Effector memory CD8-positive, alpha-beta T cell (primary cell): ENCODE measurements at places on chromosomes 1 and 21.
A peak's percentile ranks its signal among the peaks of the same experiment; 100 is the strongest.

DNA sequence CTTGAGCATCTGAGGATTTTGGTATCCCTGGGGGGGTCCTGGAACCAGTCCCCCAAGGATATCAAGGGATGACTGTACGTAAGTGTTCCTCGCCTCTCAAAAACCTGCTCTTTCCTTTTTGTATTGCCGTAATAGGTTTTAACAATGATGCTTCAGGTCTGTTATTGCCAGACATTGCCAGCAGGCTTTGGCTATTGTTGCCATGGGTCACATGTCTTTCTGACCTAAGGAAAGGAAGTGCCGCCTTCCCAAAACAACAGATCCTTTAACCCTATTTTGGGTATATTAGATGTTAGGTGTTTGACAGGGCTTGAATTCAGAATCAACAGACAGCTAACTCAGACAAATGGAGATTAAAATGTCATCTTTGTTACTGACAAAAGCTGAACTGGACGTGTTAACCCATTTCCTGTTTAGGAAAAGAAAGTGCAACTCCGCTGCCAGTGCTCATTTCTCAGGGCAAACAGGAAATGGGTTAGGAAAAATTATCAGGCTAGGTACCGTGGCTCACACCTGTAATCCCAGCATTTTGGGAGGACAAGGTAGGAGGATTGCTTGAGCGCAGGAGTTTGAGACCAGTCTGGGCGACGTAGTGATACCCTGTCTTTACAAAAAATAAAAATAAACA lies 12.4 kb upstream of the PRPF38B start:
- no peak for DNase-seq

DNA sequence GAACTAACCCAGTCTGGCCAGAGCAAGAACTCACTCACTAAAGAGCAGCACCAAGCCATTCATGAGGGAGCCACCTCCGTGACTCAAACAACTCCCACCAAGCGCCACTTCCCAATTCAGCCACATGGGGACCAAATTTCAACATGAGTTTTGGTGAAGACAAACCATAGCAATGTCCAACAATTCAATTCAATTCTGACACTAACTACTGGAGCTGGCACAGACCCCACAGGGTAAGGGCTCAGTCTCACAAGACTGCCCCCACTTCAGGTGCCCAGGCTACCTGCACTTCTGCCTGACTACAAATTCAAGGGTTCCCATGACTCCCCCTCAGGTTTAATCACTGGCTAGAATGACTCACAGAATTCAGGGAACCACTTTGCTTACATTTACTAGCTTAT lies 48.8 kb upstream of the RAP1A start:
- peak; percentile 58 for DNase-seq

DNA sequence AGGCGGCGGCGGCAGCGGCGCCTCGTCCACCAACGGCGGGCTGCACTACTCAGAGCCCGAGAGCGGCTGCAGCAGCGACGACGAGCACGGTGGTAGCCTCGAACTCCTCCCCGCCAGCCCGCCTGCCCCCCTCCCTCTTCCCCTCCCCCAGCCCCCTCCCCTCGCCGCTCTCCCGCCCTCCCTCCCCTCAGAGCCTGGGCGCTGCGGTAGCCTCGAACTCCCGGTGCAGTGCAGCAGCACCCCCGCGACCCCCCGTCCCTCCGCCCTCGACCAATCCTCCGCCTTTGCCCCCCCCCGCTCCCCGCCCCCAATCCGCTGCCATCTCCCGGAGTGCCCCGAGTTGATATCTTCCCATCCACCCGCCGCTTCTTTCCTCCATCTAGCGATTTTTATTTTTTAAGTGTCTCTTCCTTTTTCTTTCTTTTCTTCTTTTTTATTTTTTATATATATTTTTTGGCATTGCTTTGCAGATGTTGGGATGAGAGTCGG lies 516 bp downstream of the RCOR3 start:
- no peak for DNase-seq

GRCh38 chr1:39752703-39753102 lies 14.0 kb downstream of the PPIE start:
- DNase-seq: no peak

GRCh38 chr1:202967684-202968281 lies 726 bp upstream of the CYB5R1 start:
- peak; percentile 12 for DNase-seq

DNA sequence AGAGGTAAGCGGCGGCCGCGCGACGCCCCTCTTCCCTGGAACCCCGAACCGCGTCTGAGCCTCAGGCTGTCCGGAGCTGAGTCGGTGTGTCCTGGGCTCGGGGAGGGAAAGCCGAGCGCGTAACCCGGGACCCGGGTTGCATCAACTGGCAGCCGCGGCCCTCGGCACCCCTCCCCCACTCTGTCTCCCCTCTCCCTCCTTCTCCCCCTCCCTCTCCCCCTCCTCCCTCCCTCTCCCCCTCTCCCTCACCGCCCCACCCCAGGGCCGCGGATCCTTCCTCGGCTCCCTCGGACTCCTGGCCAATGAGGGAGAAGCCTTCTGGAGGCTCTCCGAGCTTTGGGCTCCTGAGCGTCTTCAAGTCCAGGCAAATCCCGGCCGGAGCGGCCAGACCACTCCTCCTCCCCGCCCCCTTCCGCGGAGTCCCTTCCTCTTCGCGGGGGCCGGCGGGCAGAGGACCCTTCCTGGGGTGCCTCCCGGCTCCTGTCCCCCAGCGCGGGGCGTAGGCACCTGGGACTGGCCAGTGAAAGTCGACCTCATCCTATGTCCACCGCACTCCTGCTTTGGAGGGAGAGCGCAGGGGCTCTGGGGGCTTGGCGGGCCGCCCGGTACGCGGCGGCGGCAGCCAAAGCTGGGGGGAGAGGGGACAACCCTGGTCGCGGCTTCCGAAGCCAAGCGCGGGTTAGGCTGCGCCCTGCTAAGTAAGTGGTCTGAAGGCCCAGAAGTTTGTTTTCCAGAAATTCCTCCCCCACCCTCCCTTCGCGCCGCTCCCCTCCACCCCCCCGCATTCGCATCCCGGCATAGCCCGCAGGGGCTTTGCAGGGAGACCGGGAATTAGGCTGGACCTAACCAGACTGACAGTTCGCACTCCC lies 850 bp downstream of the SESN2 start:
- DNase-seq: no peak

DNA sequence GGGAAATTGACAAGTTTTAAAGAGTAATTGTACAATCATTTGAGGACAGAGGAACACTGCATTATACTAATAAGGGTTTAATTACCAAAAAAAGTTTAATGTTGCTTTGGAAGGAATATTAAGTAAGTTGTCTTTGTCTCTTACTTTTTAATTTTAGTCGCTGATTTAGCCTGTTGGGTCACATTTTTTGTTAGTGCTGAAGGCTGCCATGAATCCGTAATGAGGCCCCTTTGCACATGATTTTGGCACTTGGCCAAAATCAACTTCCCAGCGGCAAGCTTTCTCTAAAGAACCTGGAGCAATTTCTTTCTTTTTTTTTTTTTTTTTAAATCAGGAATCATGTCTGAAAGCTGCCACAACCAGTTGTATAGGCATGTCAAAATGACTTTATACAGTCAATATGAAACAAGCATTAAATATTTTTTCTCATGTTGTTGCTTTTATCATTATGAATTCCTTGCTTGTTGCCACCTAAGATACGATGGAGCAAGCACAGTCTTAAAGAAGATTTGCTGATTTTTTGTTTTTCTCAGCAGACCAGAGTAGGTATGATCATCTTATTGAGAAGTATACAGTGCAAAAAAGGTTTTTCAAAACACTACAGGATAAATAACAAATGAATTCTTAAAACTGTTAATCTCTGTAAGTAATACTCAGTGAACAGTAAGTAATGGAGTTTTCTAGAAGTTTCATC lies 690.4 kb downstream of the USP25 start:
- DNase-seq: no peak

GRCh38 chr1:26177182-26177684 lies at the start of gene CNKSR1:
CNKSR1 (plus strand) TSS chr1:26177491; CDS start chr1:26177548, 57 bp downstream.
- no peak for DNase-seq

DNA sequence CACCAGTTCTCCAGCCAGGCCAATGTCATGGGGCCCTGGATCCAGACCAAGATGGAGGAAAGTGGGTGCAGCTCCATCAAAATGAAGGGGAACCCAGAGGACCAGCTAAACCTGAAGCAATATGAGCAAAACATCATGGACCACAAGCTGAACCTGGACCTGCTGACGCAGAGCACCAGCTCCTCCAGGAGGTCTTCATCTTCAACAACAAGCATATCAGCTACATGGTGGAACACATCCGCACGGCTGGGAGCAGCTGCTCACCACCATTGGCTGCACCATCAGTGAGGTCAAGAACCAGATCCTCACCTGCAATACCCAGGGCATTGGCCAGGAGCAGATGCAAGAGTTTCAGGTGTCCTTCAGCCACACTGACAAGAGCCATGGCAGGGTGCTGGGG lies 13.7 kb upstream of the EPHA10 start:
- no peak for DNase-seq

GRCh38 chr1:97073169-97073568 lies 351.6 kb downstream of the PTBP2 start:
- no peak for DNase-seq

DNA sequence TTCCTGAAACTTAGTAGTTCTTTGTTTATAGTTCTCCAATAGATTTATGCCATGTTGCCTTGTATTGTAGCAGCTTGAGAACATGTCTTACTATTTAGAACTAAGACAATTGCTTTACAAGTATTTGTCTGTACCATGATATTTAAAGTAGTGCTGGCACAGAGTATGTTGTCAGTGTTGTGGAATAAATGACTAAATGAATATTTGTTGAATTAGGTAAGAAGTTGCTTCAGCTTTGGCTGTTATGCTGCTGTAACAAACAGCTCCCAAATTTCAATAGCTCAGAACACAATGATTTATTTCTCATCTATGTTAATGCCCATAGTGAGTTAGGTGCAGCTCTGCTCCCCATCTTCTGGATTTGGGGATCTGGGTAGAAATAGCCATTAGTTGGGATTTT lies 90.2 kb upstream of the VCAM1 start:
- no peak for DNase-seq

GRCh38 chr21:39837861-39838359 lies 29.3 kb upstream of the PCP4 start:
- DNase-seq: no peak

- DNase-seq: no peak
These were observed 7.4 kb upstream of the INKA2 start for GRCh38 chr1:111746614-111746999.

- no peak for DNase-seq
These were observed 147.9 kb upstream of the JUN start for GRCh38 chr1:58931756-58932155.
